ENCODE measurements at places on chromosomes 7 and 10.

GRCh38 chr7:157660971-157661610, 324.3 kb downstream of the DNAJB6 start:
- H3K4me3 ChIP-seq, result no peak overlapping the region
- no peak for DNase-seq
- peaks cover 18% of the 10 kb centered on the region for H3K4me1 ChIP-seq

DNA sequence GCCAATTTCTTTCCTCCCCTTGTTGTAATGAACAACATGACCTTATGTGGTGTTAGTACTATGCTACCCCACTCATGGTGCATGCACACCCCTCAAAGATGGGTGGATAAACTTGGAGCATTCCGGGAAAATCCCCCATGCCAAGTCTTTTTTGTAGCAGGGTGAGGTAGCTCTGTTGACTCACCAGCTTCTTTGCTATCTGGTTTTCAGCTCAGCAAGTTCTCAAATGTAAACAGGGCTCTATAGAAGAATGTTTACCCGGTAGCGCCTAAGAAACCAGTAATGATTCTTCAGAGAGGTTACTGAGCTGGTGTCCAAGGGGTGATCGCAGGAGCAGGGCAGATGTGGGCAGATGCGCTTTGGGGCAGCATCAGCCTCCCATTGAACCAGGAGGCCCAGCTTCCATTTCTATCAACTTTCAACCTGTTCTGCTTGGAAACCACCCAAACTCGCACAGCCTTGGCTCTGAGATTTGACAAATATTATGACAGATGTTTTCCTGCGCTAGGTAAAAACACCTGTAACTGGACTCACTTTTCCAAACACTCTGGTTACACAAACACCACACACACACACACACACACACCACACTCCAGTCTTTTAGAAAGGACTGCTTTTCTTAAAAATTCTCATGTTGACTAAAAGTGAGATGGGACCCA, 87.8 kb downstream of the ZRANB1 start:
- no peak overlapping the region for H3K27ac ChIP-seq
- DNase-seq, result no peak

DNA sequence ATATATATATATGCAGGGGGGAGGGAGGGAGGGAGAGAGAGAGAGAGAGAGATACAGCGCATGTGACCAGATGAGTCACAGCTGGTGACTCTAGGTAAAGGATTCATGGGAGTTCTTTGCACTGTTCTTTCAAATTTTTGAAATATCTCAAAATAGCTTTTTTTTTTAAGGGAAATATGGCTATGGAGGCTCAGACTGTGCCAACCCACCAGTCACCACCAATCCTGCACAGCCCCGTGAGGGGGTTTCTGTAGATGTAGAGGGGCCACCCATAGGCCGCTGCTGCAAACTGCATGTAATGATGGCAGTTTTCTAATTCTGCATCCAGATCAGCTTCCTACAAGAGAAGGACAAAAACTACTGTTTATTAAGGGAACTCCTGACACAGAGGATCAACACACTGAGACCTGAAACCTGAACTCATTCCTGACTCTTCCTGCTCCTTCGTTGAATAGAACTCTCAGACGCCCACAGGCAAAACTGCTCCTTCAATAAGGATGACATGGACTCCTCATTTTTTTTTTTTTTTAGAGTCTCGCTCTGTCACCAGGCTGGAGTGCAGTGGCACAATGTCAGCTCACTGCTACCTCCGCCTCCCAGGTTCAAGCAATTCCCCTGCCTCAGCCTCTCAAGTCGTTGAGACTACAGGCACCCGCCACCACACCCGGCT, 17.3 kb downstream of the DAGLB start:
- H3K4me3 ChIP-seq, result no peak overlapping the region
- no peak overlapping the region for H3K27ac ChIP-seq
- H3K27me3 ChIP-seq, result no peaks in the 10 kb centered on the region
- H3K4me1 ChIP-seq, result peaks cover 13% of the 10 kb centered on the region
- no peak for DNase-seq
- H3K36me3 ChIP-seq, result peaks cover 76% of the 10 kb centered on the region

GRCh38 chr7:104791080-104791479, 222.9 kb upstream of the KMT2E start:
- no peaks in the 10 kb centered on the region for H3K36me3 ChIP-seq
- no peak overlapping the region for H3K4me3 ChIP-seq
- no peak overlapping the region for H3K27ac ChIP-seq
- peaks cover 19% of the 10 kb centered on the region for H3K27me3 ChIP-seq

Measured in naive thymus-derived CD8-positive, alpha-beta T cell (primary cell).